ENCODE measurements at places on chromosomes 11 and 22.

- DNase-seq = no peak
These were observed 275.4 kb downstream of the DYNC2H1 start for GRCh38 chr11:103384652-103385051.

DNA sequence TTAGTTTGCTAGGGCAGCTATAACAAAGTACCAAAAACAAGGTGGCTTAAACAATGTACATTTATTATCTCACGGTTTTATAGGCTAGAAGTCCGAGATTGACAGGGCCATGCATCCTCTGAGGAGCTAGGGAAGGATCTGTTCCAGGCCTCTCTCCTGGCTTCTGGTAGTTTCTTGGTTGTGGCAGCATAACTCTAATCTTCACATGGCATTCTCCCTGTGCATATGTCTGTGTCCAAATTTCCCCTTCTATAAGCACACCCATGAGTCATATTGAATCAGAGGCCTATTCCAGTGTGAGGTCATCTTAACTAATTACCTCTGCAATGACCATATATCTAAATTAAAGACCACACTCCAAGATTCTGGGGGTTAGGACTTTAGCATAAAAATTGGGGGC, 31.3 kb upstream of the MMP13 start:
- DNase-seq = no peak

DNA sequence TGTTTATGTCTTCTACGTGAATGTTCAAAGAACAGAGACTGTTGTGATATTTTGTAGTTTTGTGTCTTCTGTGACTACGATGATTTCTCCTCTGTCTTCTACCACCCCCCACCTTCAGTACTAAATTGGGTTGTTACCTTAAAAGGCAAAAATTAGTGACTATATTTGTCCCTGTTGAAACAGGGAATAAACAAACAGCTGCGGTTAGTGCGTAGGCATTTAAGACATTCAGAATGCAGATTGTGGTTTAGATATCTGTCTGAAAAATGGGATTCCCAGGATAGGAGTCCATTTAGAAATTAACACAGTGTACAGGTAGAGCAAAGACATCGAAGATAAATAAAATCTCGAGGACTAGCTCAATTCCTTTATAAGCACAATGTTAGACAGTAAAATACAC, 15.6 kb upstream of the ARHGAP42 start:
- no peak for DNase-seq

DNA sequence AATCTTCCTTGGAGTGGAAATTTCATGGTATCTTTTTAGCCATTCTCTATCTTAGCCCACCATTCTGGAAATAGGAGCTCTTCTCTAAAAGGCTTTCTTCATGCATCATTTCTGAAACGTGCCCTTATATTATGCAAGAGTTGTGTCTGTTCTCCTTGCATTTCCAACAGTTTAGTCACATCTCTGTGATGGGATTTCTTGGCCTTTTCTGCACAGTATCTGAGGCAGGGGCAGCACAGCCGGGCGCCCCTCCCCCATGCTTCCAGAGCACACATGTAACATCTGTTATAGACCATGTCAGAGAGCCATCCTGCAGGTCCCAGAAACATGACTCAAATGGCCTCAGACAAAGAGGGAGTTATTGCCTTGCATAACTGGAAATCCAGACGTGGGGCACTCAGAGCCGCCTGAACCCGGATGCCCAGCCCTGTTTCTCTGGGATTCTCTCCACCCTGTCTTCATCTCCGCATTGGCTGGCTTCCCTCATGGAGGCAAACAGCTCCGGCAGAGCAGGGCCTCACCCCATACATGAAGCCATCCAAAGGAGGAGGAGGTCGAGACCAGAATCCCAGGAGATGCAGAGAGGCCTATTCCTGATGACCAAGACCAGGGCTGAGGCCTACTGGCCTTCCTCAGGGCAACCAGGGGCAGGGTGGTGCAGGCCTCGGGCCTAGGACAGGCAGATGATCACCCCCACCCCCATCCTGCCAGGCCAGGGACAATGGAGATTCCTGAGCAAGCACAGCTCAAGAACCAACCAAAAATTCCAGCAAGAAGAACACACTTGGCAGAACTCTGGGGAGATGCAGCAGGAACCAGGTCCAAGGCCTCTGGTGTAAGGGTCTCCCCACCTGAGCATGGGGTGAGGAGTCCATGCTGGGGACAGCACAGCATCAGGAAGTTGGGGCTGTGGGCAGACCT, 61.3 kb downstream of the IGLL5 start:
- DNase-seq = no peak

DNA sequence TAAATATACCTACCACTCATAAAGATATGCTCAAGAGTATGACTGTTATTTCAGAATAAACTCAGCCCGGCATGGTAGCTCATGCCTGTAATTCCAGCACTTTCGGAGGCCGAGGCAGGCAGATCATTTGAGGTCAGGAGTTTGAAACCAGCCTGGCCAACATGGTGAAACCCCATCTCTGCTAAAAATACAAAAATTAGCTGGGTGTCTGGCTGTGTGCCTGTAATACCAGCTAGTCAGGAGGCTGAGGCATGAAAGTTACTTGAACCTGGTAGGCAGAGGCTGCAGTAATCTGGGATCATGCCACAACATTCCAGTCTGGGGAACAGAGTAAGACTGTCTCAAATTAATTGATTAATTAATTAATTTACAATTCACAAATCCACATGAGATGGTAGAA, 208.2 kb upstream of the PDGFD start:
- no peak for DNase-seq

GRCh38 chr22:47076758-47077157, 314.3 kb downstream of the TBC1D22A start:
- no peak for DNase-seq

GRCh38 chr11:66559866-66560676, 8.3 kb downstream of the CTSF start:
- DNase-seq = no peak

DNA sequence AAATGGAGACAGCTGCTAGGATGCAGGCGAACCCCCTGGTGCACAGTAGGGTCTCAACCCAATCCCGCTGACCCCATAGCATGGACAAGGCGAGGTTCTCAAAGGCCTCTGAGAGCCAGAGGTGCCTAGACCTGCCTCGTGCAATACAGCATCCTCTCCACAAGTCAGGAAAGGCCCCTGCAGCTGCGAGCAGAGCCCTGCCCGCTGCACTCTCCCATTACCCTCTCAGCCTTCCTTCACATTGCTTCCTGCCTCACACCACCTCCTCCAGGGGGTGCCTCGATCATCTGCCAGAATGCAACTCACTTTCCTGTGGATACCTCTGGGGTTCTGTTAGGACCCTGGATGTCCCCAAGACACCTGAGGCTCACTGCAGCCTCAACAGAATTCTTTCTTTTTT, 42.8 kb upstream of the TCF20 start:
- DNase-seq = no peak

- no peak for DNase-seq
These were observed 58.8 kb downstream of the CHRDL2 start for GRCh38 chr11:74672332-74672955.

DNA sequence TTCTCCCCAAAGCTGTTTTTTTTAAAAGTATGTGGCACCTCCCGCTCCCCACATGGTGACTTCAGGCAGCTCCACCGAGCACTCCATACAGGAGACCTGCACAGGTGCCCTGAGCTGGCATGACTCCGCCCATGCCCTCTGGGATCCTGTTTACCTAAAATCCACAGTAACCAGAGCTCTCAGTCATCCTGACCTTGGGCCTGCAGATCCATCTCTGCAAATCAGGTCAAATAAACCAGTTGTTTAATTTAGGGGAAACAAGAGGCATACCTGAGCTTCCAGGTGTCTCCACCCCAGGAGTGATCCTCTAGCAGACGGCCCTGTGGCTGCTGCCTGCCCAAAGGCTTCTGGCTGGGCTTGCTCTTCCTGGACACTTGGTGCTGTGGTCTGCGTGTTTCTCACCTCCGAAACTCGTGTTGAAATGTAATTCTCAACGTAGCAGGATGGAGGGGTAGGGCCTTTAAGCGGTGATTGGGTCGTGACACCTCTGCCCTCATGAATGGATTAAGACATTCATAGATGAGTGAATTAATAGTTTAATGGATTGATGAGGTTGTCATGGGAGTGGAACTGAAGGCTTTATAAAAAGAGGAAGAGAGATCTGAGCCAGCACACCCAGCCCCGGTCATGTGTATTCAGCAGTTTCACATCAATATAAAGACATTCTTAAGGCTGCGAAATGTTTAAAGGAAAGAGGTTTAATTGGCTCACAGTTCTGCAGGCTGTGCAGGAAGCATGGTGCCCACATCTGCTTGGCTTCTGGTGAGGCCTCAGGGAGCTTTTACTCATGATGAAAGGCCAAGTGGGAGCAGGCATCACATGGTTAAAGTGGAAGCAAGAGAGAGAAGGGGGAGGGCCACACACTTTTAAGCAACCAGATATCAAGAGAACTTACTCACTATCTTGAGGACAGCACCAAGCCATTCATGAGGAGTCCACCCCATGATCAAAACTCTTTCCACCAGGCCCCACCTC, 34.1 kb downstream of the LINC01488 start:
- DNase-seq = no peak

- DNase-seq = peak; percentile 53
These were observed 6.4 kb downstream of the BIRC3 start for GRCh38 chr11:102323542-102324251.

GRCh38 chr11:68652683-68653156, 31.6 kb upstream of the GAL start:
- DNase-seq = no peak

DNA sequence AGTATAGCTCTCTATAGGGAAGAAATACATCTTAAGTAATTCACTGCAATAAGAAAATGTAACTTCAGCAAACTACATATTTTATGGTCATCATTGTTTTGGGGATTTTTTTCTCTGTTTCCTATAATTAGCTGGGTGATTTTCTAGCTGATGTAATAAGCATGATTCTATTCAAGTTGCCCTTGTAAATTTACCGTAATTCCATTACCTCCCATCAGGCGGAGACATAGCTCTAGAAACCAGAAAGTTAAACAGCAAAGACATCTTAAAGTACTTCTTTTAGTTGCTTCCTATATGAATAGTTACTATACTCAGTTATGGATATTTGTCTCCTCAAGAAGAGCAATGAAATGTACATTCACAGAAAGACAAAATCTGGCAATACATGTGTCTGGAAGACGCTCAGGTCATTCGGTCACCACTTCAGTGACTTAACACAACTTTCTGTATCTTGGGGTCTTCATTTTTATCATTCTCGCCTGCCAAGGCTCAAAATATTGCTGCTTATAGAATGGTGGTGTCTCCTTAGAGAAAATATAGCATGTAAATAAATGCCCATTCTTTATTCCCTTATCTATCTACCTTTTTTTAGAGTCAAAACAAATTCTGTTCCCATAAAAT, 239.9 kb upstream of the ZC3H12C start:
- no peak for DNase-seq

DNA sequence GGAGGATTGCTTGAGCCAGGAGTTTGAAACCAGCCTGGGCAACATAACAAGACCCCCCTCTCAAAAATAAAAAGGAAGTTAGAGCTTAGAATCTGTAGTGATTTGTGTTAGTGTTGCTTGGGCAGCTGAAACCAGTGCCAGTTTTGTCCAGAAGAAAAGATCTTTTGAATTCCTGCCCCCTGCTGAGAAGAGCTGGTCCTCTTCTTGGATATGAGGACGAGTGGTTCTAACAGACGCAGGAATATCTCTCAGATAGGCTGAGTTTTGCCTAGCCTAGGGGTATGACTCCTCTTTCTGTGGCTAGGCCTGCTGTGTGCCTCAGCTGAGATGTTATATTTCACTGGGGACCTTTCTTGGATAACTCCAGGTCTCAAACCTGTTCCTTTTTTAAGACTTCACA, 102.8 kb downstream of the STIM1 start:
- DNase-seq = no peak

DNA sequence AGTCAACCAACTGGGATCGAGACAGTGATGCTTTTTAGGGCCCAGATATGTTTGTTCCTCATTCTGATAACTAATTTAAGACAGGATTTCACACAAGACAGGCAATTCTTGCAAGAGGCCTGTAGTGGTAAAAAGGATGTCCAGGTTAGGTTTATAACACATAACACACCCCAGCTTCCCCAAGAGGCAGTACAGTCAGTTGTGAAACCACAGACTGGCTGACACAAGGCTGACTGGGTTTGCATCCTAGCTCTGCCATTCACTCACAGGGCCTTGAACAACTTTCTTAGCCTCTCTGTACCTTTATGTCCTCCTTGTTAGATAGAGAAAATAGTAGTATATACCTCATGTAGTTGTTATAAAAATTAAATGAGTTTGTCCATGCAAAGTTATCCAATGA, 55.0 kb upstream of the PTH start:
- no peak for DNase-seq

DNA sequence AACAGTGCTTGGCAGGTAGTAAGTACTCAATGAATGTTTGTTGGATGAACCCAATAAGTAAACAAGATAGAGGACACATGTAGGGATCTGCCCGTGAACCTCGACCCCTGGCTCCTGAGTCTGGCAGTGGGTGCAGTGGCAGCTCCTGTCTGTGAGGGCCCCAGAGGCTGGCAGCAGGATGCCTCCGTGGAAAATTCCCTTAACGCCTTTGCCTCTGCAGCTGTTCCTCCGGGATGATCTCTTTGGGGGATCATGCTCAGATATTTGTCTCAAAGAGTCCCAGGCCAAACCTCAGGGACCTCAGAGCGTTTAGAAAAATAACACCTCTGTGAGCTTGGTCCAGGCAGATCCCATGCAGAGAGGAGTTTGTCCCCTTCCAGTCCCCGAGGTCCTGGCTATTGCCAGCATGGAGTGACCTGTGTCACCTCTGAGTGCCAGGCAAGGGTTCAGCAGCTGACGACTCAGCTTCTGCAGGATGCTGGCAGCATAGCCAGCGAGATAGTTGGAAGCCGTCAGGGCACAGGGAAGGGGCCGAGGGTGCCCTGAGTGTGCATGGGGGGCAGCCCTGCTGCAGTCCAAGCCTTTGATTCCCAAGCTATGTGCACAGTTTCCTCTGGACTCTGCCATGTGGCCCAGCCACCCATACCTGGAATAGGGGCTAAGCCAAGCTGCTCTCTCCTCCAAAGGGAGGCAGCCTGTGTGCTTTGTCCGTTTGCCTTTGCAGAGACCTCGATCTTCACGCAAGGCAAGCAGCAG, 613 bp upstream of the MCHR1 start:
- DNase-seq = no peak

- no peak for DNase-seq
These were observed 18.5 kb downstream of the KRTAP5-5 start for GRCh38 chr11:1647901-1648652.

DNA sequence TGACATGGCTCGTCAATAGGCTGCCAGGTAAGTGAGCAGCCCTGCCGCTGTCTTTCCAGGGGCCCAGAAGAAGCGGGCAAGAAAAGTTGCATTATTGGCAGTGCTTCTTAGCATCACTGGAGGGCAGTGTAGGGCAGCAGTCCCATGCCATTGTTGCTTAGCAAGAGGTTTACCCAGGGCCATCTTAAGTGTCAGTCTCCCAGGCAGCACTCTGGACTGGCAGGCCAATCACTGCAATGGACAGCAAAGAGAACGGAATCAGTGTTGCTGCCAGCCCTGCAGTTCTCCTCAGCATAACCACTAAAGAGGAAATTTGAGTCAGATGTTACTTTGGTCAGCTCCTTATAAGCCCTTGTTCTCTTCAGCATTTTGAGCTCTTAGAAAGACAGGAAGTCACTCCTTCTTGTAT, 13.4 kb upstream of the GRK2 start:
- no peak for DNase-seq

- no peak for DNase-seq
These were observed 10.4 kb upstream of the ASPHD2 start for GRCh38 chr22:26418620-26419019.
